ENCODE measurements at places on chromosomes 1 and 21. TPM values are rescaled to one million over a fixed set of nuclear protein-coding genes. Genes with fewer than 3 reads are reported as not detected.

Gene ZBTB37
- total RNA-seq = 21.4 TPM

DNA sequence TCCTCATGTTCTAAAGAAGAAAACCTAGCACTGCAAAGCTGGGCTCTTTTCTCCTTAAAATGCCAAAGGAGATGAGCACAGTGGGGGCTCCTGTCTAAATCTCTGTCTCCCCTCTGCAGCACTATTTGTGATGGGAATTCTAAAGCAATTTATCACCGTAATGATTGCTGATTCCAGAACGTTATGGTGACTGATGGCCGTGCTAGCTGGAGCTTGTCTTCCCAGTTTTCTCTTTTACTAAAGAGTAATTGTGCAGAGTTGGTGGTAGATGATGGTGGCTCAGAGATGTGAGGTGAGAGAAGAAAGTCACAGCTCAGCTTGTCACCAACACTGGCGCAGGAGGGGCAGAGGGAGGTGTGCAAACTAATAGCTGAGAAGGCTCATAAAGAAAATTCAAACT is 60.7 kb upstream of the ATP2B4 start:
- no peak for DNase-seq

GRCh38 chr21:14285147-14285761 is 69.3 kb downstream of the RBM11 start:
- no peak for DNase-seq

GRCh38 chr1:40477678-40478053 is 576 bp downstream of the ZFP69 start:
- peak; percentile 10 for DNase-seq

Gene FBLIM1
- not detected for total RNA-seq
